ENCODE measurements at places on chromosomes 1 and 21.

- no peak for DNase-seq
Measured at GRCh38 chr1:30750731-30751291, 6.8 kb downstream of the LAPTM5 start.

GRCh38 chr1:103107741-103108375 is 464 bp downstream of the COL11A1 start:
- DNase-seq, result no peak

- DNase-seq, result no peak
Measured at GRCh38 chr1:212976586-212976985, 26.2 kb downstream of the VASH2 start.

DNA sequence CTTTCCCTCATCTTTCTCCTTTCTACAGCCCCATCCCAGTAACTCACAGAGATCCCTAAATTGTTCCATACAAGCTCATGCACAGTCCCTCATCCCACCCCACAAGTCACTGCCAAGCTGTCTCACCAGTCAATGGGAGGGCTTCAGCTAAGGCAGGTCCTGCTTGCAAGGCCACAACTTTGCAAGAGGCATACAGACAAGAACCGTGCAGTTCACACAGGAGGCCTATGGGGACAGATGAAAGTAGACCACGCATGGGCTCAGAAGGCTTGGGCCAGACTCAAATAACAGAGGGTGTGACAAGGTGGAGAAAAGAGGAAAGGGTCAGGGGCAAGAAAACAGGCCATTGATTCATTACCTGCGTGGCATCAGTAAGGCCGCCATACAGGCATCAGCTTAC is 15.1 kb downstream of the RGS8 start:
- no peak for DNase-seq

- no peak for DNase-seq
Measured at GRCh38 chr1:71233645-71234044, 152.8 kb upstream of the ZRANB2 start.

DNA sequence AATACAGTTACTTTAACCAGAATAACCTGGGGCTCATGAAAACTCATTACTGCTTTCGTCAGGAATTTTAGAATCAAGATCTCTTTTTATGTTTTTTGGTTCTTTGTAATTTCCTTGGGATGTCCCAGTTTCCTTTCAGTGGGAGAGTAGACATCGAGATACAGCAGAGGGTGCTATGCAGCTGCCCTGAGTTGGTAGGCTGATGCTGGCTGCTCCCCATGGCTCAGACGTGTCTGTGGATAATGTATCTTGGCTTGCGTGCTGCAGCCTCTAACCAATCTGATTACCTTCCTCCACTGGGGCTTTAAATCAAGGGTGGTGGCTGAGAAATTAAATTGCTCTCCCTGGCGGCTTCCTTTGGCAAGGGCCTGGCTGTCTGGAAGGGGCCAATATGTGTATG is 253.7 kb downstream of the CACNA1E start:
- no peak for DNase-seq

DNA sequence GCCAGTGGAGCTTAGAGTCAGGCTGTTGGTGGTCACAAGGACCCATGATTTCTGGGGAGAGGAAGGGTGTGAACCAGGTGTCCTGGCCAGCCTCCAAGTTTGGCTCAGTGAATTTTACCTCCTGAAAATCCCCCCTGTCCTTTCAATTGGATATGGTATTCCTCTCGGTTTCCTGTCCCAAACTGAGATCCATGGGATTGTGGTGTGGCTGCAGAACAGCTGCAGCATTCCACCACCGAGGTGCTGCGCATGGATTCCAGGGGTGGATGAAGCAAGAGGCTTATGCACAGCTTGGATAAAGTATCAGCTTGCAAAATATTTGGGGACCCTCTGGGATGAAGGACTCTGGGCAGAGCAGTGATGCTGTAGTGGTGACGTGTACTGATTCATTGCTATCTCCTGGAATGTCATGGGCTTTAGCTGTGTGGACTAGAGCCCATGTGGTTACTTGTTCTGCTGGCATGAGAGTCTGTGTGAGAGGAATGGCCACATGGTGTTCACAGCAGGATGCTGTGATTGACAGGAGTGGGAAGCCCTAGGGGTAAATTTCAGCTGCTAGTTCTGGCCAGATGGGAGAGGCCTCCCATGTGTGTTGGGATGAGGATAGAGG is 148.7 kb upstream of the SPAG17 start:
- DNase-seq, result no peak

GRCh38 chr1:179516976-179517705 is 58.6 kb downstream of the NPHS2 start:
- DNase-seq, result no peak

GRCh38 chr21:45469273-45470086 is 64.5 kb downstream of the COL18A1 start:
- no peak for DNase-seq

- no peak for DNase-seq
Measured at GRCh38 chr1:182972829-182973228, 19.9 kb upstream of the SHCBP1L start.

DNA sequence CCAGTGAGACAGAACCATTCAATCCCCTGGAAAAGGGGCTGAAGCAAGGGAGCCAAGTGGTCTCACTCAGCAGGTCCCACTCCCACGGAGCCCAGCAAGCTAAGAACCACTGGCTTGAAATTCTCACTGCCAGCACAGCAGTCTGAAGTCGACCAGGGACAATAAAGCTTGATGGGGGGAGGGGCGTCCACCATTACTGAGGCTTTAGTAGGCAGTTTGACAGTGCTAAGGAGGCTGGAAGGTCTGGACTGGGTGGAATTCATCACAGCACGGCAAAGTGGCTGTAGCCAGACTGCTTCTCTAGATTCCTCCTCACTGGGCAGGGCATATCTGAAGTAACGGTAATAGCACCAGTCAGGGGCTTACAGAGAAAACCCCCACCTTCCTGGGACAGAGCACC is 105.4 kb upstream of the GORAB start:
- DNase-seq, result no peak

- DNase-seq, result no peak
Measured at GRCh38 chr1:227459326-227459841, 104.0 kb upstream of the ZNF678 start.

- no peak for DNase-seq
Measured at GRCh38 chr1:44076066-44076465, 42.6 kb upstream of the KLF17 start.

- DNase-seq, result no peak
Measured at GRCh38 chr1:11134251-11134897, 34.7 kb upstream of the EXOSC10 start.

- DNase-seq, result no peak
Measured at GRCh38 chr21:41593760-41594138, 85.8 kb upstream of the TMPRSS2 start.

- DNase-seq, result no peak
Measured at GRCh38 chr1:216921866-216922265, 198.6 kb upstream of the ESRRG start.

DNA sequence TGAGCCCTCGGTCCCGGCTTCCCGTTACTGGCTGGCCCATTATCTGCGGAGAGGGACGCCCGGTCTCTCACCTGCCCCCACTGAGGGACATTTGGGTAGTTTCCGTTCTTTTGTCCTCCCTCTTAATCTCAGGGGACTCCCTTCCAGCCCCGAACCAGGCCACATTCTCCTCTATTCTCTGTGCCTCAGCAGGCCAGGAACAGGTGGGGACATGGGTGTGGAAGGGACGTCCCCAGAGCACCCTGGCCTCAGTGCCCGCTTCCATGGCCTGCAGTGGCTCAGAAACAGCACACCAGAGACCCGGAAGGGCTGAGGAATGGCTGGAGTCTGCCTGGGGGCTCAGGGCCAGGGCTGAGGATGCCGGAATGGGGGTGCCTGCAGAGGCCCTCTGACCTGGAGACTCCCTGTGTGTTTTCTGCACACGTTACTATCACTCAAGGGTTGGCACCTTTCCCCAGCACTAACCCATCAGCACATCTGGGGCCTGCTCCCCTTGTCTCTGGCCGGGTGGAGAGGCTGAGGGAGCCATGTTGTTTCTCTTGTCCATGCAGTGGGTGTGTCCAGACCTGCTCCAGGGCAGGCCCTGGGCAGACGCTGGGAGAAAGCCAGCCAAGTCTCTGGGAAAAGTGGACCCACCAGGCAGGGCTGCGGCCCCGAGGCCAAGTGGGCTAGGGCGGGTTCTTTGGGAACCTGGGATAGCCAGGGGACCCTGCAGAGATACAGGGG is 10.0 kb upstream of the DNMT3L start:
- no peak for DNase-seq

DNA sequence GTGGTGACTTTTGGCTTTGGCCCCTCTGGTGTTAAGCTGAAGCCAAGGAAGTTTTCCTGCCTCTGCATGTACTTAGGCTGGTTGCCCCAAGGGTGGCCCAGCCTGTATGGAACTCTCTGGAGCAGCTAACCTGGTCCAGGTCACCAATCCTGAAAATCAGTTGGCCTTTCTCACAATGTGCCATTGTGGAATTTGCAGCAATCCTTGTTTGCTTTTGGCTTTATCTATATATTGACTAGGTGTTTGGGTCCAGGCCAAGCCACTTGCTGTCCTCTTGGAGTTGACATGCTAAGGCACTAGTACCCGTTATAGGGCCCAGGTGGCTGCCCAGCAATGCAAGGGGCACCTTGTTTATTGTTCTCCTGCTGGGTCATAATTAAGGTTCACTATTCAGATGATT is 124.6 kb downstream of the CAMTA1 start:
- no peak for DNase-seq

DNA sequence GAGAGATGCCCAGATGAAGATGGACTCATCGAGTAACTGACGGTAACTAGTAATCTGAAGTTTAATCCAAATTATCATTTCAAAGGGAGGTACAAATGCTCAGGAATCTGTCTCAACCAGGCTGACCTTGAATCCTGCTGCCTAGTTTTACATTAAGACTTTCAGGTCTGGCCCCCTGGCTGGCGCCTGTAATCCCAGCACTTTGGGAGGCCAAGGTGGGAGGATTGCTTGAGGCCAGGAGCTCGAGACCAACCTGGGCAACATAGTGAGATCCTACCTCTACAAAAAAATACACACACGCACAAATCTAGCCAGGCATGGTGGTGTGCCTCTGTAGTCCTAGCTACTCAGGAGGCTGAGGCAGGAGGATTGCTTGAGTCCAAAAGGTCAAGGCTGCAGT is 95.7 kb upstream of the AKT3 start:
- DNase-seq, result no peak

DNA sequence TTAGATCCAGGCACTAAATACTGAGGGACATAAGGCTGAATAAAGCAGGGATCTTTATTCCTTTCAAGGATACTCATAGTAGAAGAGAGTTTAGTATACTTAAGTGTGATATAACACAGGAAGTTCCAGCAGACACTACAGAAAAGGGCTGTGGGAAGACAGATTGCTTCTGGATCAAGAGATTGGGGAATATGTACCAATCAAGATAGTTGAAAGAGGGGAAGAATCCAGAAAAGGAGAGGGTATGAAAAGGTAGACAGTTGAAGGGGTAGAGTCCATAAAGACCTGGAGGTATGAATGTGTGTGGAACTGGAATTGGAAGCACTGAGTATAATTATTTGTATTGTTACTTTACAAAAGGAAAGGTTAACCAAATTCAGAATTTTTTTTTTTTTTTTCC is 2.4 kb downstream of the RPS6KC1 start:
- no peak for DNase-seq

- no peak for DNase-seq
Measured at GRCh38 chr1:17186216-17186909, 18.6 kb upstream of the PADI1 start.

GRCh38 chr1:175757381-175758015 is 14.1 kb upstream of the TNR start:
- no peak for DNase-seq

DNA sequence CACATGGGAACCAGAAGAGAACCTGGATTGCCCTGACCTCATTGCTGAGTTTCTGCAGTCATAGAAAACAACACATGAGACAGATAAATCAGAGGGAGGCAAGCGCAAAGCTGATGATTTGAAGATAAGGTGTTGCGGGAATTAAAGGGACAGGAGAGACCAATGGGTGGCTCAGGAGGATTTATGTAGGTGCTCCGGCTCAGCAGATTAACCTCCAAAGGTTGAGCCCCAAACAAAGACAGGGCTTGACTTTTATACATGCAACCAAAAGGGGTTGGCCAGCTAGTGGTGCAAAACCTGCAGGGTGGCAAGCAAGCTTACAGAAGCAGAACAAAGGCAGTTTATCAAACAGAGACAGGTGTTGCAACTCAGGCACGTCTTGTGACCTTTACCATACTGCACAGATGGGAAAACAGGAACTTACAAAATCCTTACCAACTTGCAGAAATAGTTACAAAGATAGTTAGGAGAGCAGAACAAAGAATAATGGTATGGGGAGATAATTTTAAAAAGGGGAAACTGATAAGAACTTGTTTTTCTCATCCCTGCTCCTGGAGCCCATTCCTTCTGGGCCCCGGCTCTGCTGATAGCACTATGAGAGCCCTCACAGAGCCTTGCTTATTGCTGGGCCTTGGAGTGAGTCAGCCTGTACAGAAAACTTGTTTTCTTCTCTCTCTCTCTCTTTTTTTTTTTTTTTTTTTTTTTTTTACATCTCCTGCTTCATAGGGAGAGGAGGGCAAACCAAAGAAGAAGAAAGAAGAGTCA is 93.6 kb downstream of the SNRPE start:
- DNase-seq, result no peak

DNA sequence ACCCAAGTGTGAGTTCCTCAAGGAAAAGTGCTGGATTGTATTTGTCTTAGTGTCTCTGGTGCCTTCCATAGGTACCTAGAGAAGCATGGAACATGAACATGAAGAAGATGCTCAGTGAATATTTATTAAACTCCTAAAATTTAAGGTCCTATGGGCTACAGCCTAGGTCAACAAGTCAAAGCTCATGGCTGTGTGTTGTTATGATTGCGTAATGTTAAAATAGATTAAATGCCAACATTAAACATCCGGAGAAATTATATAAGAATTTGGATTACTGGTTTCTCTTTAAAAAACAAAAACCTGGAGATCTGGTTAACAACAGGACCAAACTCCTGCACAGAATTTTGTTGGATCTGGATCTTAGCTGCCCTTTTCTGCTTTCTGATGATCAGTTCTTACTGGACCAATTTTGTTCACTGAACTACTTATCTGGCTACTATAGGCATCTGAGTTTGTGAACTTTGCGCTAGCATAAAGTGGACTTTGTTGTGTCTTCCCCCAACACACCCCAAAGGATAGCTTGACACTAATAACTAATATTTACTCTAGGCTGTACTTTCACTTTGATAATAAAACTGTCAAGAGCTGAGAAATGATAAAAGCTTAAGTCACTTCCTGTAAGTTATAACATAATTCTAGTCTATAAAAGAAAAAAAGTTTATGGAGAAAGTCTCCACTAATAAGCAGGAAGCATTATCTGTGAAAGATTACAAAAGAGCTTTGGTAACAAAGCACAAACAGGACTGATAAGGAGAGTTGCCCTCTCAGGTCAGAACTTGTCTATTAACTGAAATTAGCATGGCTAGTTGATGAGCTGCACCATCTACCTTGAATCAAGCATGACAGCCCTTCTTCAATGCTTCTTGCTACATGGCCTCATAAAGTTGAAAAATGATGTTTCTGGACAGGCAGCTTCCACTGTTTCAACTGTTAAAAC is 20.7 kb downstream of the F5 start:
- DNase-seq, result no peak

- DNase-seq, result no peak
Measured at GRCh38 chr21:44995343-44995941, 55.6 kb downstream of the SLX9 start.

GRCh38 chr1:220767312-220768125 is 19.2 kb upstream of the MTARC1 start:
- no peak for DNase-seq

Measured in activated naive CD4-positive, alpha-beta T cell (primary cell).